ENCODE measurements at places on chromosomes 6 and 20.

DNA sequence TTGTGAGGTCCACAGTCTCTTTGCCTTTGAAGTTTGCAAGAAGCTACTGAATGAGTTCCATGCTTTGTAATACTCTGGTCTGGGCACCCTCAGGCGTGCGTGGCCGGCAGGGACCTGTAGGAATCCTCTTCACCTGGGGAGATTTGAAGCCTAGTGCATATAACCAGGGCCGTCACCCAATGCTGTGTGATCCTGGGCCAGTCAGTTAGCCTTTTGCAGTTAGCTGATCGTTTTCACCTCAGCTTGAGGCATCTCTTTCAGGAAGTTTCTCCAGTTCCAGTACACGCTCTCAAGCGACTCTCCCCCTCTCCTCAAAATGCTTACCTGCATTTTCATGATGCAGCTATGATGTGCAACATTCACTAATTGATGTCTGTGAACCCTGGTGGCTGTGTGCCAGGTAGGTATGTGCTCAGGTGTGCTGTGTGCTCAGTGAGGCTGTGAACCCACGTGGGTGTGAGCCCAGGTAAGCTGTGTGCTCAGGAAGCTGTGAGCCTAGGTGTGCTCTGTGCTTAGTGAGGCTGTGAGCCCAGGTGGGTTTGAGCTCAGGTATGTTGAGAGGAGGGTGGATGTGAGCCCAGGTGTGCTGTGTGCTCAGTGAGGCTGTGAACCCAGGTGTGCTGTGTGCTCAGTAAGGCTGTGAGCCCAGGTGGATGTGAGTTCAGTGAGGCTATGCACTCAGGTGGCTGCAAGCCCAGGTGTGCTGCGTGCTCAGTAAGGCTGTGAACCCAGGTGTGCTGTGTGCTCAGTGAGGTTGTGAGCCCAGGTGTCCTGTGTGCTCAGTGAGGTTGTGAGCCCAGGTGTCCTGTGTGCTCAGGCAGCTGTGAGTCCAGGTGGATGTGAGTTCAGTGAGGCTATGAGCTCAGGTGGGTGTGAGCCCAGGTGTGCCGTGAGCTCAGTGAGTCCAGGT is 120.4 kb downstream of the PHACTR3 start:
- no peak for DNase-seq

- no peak for DNase-seq
Measured at GRCh38 chr6:106216527-106216926, 109.0 kb downstream of the ATG5 start.

GRCh38 chr6:152461556-152461955 is 175.6 kb downstream of the SYNE1 start:
- DNase-seq, result no peak

GRCh38 chr6:4906293-4907276 is 97.3 kb downstream of the RPP40 start:
- DNase-seq, result no peak

DNA sequence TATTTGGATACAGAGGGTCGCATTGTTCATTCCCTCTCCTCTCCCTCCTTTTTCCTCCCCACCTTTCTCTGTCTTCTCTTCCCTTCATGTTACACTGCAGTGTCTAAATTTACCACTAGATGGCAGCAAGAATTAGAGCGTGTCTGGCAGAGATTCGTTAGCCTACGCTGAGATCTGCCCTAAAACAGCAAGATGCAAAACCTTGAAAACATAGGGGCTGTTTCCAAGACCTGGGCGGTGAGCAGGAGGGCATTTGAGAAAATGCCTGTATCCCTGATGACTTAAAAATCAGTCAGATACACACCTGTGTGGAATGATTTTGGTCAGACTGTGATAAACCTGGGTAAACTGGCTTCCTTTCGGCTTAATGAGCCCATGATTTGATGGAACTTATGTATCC is 101.5 kb upstream of the ISM1 start:
- DNase-seq, result peak; percentile 72

GRCh38 chr6:75880305-75880704 is 131.3 kb downstream of the MYO6 start:
- no peak for DNase-seq

DNA sequence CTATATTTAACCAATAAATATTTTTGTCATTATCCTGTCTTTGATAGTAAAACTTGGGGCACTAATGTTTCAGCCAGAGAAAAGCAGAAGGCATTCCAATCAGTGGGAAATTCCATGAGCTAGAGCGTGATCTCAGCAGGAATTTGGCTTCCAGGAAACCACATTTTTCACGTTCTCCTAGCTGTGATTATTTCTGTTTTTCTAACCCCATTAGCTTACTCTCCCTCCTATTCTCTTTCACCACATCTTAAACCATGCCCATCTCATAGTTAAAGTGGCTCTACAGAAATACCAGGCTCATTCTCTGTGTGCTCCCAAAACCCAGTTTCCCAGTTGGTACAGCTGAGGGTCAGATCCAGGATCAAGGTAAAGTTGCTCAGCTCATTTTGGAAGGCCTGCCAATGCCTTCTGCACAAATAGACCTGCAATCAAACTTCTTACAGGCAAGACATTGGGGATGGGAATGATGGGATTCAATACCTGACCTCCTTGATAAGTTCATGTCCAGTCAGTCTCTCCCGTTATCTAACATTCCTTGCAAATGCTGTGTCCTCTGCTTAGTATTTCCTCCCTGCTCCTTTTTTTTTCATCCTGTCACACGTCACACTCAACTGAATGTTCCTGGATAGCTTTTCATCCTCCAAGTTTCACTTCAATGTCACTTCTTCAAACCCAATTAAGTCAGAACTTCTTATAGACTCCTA is 33.1 kb upstream of the TMEM30A start:
- DNase-seq, result no peak

- no peak for DNase-seq
Measured at GRCh38 chr6:1481286-1481685, 91.9 kb downstream of the FOXF2 start.

GRCh38 chr20:44448753-44449546 is 26.7 kb upstream of the TTPAL start:
- no peak for DNase-seq

DNA sequence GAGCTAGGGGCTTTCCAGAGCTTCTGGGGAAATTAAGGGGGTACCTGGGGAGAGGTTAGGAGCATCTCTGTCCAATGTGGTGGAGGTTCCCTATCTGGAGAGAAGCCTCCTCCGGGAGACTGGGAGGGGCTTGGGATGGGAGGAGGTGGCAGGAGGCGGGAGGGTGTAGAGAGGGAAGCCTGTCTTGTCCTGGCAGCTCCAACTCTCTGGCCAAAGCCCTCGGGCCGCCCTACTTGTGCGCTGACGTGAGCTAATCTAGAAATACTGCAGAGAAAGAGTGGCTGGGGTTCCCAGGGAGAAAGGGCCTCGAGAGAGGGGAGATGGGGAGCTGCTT is 1.6 kb upstream of the SLC32A1 start:
- DNase-seq, result no peak

- no peak for DNase-seq
Measured at GRCh38 chr6:133277228-133277899, 36.2 kb downstream of the EYA4 start.

GRCh38 chr6:133241901-133242636 is 912 bp downstream of the EYA4 start:
- DNase-seq, result no peak

GRCh38 chr6:112842330-112842685 is 495.2 kb downstream of the RFPL4B start:
- no peak for DNase-seq

DNA sequence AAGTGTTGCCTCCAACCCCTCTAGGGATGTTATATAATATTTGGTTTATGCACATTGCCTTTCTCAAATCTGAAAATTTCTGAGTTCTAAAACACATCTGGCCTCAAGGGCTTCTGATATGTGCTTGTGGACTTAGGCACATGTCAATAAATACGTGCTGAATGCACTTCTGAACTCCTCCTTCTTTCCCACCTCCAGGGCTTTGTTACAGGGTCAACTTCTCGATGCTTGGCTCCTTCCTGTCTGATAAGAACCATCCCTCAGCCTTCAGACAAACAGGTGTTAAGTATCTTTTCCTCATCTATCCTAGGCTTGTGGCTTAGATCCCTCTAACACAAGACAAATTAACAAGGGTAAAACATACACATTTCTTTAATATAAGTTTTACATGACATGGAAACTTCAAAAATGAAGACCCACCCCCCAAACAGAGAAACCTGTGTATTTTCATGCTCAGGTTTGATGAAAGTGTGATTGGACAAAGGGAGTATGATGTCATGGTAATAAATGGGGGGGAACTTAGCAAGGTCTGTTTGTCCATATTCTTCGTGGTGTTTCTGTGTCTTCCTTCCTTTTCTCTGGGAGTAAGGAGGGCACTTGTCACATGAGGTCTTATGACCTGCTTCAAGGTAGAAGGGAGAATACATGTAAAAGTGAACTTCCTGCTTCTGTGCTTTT is 326.9 kb downstream of the CD83 start:
- DNase-seq, result no peak

- DNase-seq, result no peak
Measured at GRCh38 chr6:75203721-75204120, 2.1 kb downstream of the COL12A1 start.

- no peak for DNase-seq
Measured at GRCh38 chr6:75113446-75113845, 92.4 kb downstream of the COL12A1 start.

- peak; percentile 87 for DNase-seq
Measured at GRCh38 chr6:73461537-73462350, at the start of gene MTO1. Gene MTO1, plus strand, starts transcription at chr6:73461737. Its CDS starts 118 bp downstream, at chr6:73461855.

GRCh38 chr6:3377536-3378397 is 79.1 kb downstream of the SLC22A23 start:
- no peak for DNase-seq

DNA sequence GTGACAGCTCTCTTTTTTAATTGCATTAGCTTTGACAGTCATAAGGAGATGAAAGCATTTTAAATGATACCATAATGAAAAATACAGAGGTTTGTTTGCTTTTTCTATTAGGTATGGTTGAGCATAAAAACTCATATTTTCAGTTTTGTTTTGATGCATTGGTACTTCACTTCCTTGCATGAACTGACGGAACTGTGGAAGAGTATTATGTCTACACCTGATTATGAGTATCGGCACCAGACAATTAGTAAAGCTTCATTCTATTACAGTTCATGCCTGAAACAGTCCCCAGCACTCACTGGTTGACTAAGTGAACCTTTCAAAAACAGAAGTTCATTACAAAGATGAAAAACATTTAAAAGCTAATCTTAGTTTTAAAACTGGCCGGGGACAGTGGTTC is 593.0 kb downstream of the GRIK2 start:
- no peak for DNase-seq

- no peak for DNase-seq
Measured at GRCh38 chr6:13700232-13700631, 11.4 kb downstream of the RANBP9 start.

GRCh38 chr20:58747211-58747610 is 54.6 kb downstream of the NPEPL1 start:
- DNase-seq, result no peak

- DNase-seq, result no peak
Measured at GRCh38 chr20:40945754-40946450, 82.7 kb upstream of the TOP1 start.

DNA sequence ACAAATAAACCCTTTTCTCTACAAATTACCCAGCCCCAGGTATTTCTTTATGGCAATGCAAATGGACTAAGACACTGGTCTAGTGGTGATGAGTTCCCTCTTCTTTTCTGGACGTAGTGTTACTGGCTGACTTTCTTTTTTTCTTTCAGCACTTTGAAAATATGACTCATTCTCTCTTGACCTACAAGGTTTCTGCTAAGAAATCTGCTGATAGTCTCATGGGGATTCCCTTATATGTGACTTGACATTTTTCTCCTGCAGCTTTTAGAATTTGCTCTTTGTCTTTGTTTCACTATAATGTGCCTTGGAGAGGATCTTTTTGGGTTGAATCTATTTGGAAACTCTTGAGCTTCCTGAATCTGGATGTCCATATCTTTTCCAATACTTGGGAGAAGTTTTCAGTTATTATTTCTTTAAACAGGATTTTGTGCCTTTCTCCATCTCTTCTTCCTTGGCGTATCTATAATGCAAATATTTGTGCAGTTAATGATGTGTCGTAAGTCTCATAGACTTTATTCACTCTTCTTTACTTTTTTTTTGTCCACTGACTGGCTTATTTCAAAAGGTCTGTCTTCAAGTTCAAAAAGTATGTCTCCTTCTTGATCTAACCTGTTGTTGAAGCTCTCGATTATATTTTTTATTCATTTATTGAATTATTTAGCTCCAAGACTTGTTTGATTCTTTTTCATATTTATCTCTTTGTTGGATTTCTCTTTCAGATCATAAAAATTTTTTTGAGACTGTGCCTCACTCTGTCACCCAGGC is 42.2 kb upstream of the TPD52L1 start:
- no peak for DNase-seq

DNA sequence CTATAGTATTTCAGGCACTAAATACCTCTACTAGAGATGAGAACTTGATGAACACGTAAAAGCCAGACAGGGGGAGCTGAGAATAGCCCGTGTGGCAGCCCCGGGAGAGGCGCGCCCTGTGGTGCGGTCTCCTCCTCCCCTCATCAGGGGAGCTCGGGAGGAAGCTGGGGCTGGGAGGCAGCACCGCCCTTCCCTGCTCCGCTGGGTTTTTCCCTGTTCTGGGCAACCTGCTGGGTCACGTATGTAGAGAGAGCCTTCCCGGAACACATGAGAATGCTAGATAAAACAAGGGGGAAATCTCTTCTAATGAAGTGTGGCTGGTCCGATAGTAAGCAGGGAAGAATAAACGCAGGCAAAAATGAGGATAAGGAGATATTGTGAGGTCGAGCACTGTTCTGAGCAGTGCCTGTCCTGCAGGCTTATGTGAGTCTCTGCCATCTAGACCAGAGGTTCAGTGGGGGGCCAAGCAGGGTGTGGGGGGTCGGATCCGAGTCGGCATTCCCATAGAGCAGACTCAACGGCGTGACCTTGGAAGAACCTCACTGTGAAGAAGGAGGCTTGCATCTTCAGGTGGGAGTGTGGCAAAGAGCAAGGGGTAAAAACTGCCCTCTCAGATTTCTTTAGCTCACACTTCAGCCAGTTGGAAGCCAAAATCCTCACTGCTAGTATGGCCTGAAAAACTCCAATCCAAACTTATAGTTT is 13.4 kb upstream of the RPS6KA2 start:
- DNase-seq, result no peak

GRCh38 chr20:33002087-33002808 is 2.0 kb downstream of the SUN5 start:
- no peak for DNase-seq

- DNase-seq, result peak; percentile 34
Measured at GRCh38 chr6:87756858-87757257, 54.8 kb upstream of the AKIRIN2 start.

Measured in CD4-positive, alpha-beta T cell treated with Interleukin-1 beta for 1 hour (primary cell).